Subcutaneous adipose tissue (tissue), 4 donors: ENCODE measurements at places on chromosomes 13 and 19. TPM values are rescaled to one million over a fixed set of nuclear protein-coding genes. Genes with fewer than 3 reads are reported as not detected.

OVOL3 gene
- not detected for total RNA-seq

CAMSAP3 gene
- total RNA-seq, result not detected

ZNF497 gene
- total RNA-seq, result 0.51 TPM

ISOC2 gene
- total RNA-seq, result 62.4 TPM

LMTK3 gene
- total RNA-seq, result not detected

CFAP97D2 gene
- total RNA-seq, result not detected

SLAIN1 gene
- total RNA-seq, result 3.9 TPM

SIGLEC7 gene
- 3.3 TPM for total RNA-seq

ATCAY gene
- total RNA-seq, result not detected

AMER2 gene
- total RNA-seq, result 9.5 TPM

CHST8 gene
- 0.49 TPM for total RNA-seq

ATP4B gene
- total RNA-seq, result not detected

C3 gene
- total RNA-seq, result 262 TPM

ZNF772 gene
- 11.9 TPM for total RNA-seq

SLC7A10 gene
- 1.5 TPM for total RNA-seq

TLE2 gene
- 9.5 TPM for total RNA-seq

ASF1B gene
- 0.66 TPM for total RNA-seq

COL4A2 gene
- 1,231 TPM for total RNA-seq

DIRAS1 gene
- total RNA-seq, result not detected

MPND gene
- 3.8 TPM for total RNA-seq

NTN5 gene
- not detected for total RNA-seq

ZNF610 gene
- total RNA-seq, result 1.5 TPM

LPAR2 gene
- total RNA-seq, result 1.7 TPM

IGFL1 gene
- not detected for total RNA-seq

TEX29 gene
- total RNA-seq, result not detected
